ENCODE measurements at places on chromosomes 5 and 9. TPM values are rescaled to one million over a fixed set of nuclear protein-coding genes. Genes with fewer than 3 reads are reported as not detected.

Gene NIPBL
- total RNA-seq: 63.6 TPM

Gene PTGDS
- 43.3 TPM for total RNA-seq

Gene CCL19
- 0.41 TPM for total RNA-seq

Gene JAKMIP2
- 2.9 TPM for total RNA-seq

Gene SPATA31D4
- total RNA-seq: not detected

Gene FLT4
- total RNA-seq: 39.1 TPM

Measured in metanephros (tissue), 2 donors.